ENCODE measurements at places on chromosomes 12 and 14. TPM values are rescaled to one million over a fixed set of nuclear protein-coding genes. Genes with fewer than 3 reads are reported as not detected.

DNA sequence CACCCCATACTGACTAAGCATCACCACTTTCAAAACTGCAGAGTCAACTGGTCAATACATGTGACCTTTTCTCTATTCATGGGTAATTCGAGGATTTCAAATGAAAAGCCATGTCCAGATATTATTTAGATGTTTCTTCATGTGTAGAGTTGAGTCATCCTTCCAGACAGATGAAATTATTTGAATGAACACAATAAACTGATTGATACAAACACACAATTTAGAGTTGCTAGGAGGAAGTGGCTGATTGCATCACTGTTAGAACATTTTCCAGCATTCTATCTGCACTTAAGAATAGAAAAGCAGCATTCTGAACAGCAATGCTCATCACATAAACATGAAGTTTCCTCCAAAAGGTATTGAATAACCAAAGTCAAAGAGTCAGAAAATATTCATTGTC is 273.5 kb upstream of the SOX5 start:
- no peak overlapping the region for H3K4me3 ChIP-seq
- H3K27me3 ChIP-seq = no peaks in the 10 kb centered on the region
- no peaks in the 10 kb centered on the region for H3K4me1 ChIP-seq
- no peak for DNase-seq

GRCh38 chr14:28766469-28766955 is at the start of gene FOXG1:
TSS of gene FOXG1 (plus strand) at chr14:28766787. CDS start at chr14:28767280, 493 bp downstream.
- H3K36me3 ChIP-seq = no peaks in the 10 kb centered on the region
- no peak within 1 kb of the TSS for H3K4me3 ChIP-seq
- DNase-seq = no peak
- no peak within 1 kb of the TSS for H3K27ac ChIP-seq
- no peaks in the 10 kb centered on the region for H3K4me1 ChIP-seq

DNA sequence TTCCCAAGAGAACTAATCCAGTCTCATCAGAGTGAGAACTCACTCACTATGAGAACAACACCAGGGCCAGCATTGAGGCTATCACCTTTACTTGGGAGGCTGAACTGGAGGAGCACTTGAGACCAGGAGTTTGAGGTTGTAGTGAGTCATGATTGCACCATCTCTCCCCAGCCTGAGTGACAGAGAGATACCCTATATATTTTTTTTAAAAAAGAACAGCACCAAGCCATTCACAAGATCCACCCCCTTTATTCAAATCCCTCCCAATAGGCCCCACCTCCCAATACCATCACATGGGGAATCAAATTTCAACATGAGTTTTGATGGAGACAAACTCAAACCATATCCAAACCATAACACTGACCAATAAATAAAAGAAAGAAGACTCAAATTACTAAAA is 3.7 kb upstream of the TMX1 start:
- DNase-seq = no peak
- no peaks in the 10 kb centered on the region for H3K27me3 ChIP-seq
- H3K36me3 ChIP-seq = no peaks in the 10 kb centered on the region
- no peak overlapping the region for H3K27ac ChIP-seq
- no peak overlapping the region for H3K4me3 ChIP-seq

DNA sequence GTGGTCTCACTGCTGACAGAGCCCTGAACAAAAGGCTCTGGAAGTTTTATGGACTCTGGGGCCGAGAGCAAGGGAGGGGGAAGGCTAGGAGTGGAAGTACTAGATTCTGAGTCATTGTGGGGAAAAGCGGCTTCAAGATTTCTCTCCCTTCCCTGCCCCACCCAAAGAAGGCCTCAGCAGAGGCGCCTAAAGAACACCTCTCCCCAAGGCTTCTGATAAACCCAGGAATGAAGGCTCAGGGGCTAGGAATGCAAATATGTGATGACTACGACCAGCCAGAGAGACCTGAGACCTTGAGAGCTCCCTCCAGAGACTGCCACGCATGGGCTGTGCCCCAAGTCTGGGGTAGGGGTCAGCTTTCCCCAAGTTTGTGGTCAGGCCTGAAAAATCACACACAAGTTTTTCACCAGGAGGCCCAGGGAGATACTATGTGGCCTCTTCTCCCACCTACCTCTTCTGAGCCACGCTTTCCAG is 130.7 kb upstream of the HIF1A start:
- peaks cover 66% of the 10 kb centered on the region for H3K4me1 ChIP-seq
- H3K27ac ChIP-seq = no peak overlapping the region
- H3K4me3 ChIP-seq = no peak overlapping the region
- H3K36me3 ChIP-seq = no peaks in the 10 kb centered on the region
- H3K27me3 ChIP-seq = no peaks in the 10 kb centered on the region
- no peak for DNase-seq

DNA sequence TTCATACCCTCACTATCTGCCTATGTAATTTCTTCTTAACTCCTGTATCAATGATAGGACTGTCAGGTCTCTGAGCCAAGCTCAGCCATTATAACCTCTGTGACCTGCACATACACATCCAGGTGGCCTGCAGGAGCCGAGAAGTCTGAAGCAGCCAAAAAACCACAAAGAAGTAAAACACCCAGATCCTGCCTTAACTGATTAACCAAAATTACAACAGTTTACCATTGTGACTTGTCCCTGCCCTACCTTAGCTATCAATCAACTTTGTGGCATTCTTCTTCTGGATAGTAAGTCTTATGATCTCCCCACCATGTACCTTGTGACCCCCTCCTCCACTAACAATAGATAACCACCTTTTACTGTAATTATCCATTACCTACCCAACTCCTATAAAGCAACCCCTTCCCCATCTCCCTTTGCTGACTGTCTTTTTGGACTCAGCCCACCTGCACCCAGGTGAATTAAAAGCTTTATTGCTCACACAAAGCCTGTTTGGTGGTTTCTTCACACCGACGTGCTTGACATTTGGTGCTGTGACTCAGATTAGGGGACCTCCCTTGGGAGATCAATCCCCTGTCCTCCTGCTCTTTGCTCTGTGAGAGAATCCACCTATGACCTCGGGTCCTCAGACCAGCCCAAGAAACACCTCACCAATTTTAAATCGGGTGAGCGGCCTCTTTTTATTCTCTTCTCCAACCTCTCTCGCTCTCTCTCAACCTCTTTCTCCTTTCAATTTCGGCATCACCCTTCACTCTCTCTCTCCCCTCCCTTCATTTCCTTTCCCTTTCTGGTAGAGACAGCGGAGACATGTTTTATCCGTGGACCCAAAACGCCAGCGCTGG is 11.5 kb upstream of the LGMN start:
- H3K36me3 ChIP-seq = no peaks in the 10 kb centered on the region
- DNase-seq = no peak
- H3K27me3 ChIP-seq = no peaks in the 10 kb centered on the region
- H3K4me1 ChIP-seq = no peaks in the 10 kb centered on the region

DNA sequence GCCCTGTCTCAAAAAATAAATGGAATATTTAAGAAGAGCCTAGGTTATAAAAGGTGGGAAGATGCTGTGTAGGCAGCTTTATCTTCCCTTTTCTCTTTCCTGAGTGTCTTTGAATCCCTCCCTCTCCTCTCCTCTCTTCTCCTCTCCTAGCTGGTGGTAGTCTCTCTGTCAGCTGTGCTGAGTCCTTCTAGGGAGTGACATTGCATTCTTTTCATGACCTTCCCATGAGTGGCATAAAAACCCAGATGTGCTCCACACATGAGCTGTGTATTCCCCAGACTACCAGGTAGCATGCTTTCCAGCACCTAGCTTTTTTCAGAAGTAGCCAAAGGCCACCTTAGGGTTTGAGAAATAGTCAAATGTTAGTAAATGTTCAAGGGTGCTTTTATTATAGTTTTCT is 23.6 kb downstream of the SAMD4A start:
- no peak overlapping the region for H3K27ac ChIP-seq
- DNase-seq = no peak
- no peak overlapping the region for H3K4me3 ChIP-seq
- no peaks in the 10 kb centered on the region for H3K4me1 ChIP-seq

DNA sequence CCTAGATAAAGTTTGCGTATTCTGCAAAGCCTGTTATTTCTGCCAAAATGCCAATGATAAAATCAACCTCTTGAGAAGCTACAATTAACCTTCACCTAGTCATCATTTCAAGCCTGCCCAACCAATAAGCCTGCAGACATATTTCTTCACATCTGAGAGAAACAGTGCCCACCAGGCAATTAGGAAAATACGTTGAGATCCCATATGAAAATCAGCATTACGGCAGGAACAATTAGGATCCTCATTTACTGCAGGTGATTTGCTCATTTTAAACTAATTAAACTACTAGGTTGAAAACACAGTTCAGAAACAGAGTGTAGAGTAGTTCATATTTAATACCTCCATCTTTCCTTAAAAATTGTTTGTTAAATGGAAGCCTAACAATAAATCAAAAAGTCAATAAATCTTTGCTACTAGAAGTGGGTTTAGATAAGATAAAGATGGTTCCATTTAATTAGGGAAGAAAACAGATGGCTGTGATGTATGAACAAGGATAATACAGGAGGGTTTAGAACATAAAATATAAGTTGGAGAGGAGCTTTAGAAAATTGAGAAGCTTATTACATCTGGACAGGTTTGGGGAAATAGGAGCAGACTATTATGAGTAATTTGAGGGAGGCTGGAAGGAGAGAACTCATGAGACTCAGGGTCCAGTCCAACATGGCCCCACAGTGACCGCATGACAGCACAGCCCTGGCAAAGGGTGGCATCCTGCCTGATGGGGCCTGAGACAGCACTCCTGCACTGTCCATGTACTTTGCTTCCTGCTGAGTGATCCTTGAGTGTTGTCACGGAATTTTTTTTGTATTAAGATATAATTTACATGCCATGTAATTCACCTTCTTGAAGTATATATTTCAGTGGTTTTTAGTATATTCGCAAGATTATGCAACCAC is 26.9 kb upstream of the PYGL start:
- no peak overlapping the region for H3K4me3 ChIP-seq
- H3K36me3 ChIP-seq = no peaks in the 10 kb centered on the region
- no peak for DNase-seq
- H3K27ac ChIP-seq = no peak overlapping the region

- H3K36me3 ChIP-seq = no peaks in the 10 kb centered on the region
- no peaks in the 10 kb centered on the region for H3K27me3 ChIP-seq
- H3K4me1 ChIP-seq = no peaks in the 10 kb centered on the region
- no peak overlapping the region for H3K27ac ChIP-seq
Observed at GRCh38 chr14:100588671-100589070, 1.5 kb upstream of the BEGAIN start.

DNA sequence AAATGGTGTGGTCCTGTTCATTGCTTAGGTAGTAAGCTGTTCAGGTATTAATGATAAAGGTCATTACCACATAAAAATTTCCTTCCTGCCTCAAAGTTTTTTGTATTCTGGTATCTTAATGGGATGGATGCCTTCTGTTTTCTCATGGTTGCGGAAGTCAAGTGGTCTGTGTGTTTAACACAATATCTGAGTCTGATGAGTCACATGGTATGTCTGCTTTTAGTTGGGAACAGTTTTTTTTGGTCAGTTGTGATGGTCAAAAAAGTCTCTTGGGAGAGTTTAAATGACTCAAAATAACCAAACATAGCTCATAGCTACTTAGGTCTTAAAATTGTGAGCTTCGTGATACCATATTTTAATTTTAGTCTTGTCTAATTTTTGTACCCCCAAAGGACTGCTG is 40.7 kb downstream of the STK38L start:
- DNase-seq = no peak
- H3K27me3 ChIP-seq = no peaks in the 10 kb centered on the region
- no peaks in the 10 kb centered on the region for H3K36me3 ChIP-seq
- H3K4me3 ChIP-seq = no peak overlapping the region
- H3K27ac ChIP-seq = peak overlapping the region; percentile 15

DNA sequence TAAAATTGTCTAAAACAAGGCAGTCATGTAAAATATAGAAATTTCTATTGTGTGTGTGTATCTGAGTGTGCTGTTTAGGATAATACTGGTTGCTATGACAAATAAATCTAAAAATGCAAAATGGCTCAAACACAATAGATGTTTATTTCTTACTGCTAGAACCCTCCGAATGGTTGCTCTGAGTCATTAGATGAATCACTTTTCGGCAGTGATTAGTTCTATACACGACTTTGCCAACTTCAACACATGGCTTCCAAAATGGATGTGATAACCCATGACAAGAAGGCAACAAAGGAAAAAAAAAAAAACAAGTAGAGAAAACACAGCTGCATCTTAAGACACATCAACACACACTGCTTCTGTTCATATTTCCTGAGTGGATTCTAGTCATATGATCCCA is 729.2 kb downstream of the AACS start:
- no peaks in the 10 kb centered on the region for H3K27me3 ChIP-seq
- H3K4me1 ChIP-seq = no peaks in the 10 kb centered on the region
- H3K27ac ChIP-seq = no peak overlapping the region
- no peak for DNase-seq
- H3K36me3 ChIP-seq = no peaks in the 10 kb centered on the region

- H3K4me1 ChIP-seq = no peaks in the 10 kb centered on the region
- no peaks in the 10 kb centered on the region for H3K27me3 ChIP-seq
- no peak overlapping the region for H3K27ac ChIP-seq
- H3K36me3 ChIP-seq = no peaks in the 10 kb centered on the region
- no peak overlapping the region for H3K4me3 ChIP-seq
Observed at GRCh38 chr12:123024819-123025391, 44.4 kb downstream of the ARL6IP4 start.

- no peaks in the 10 kb centered on the region for H3K4me1 ChIP-seq
- H3K4me3 ChIP-seq = no peak overlapping the region
- no peaks in the 10 kb centered on the region for H3K27me3 ChIP-seq
- no peaks in the 10 kb centered on the region for H3K36me3 ChIP-seq
- DNase-seq = no peak
- no peak overlapping the region for H3K27ac ChIP-seq
Observed at GRCh38 chr14:80615831-80616230, 325.7 kb downstream of the CEP128 start.

- DNase-seq = peak; percentile 87
- H3K4me3 ChIP-seq = no peak overlapping the region
- H3K27me3 ChIP-seq = no peaks in the 10 kb centered on the region
Observed at GRCh38 chr14:61537563-61538463, 157.5 kb upstream of the HIF1A start.

GRCh38 chr12:107760207-107760808 is 629 bp downstream of the PRDM4 start:
- peak overlapping the region; percentile 57 for H3K27ac ChIP-seq
- H3K4me1 ChIP-seq = peaks cover 6% of the 10 kb centered on the region
- peak overlapping the region; percentile 66 for H3K4me3 ChIP-seq
- peak; percentile 38 for DNase-seq
- H3K27me3 ChIP-seq = no peaks in the 10 kb centered on the region

Gene GPR162
- 8.8 TPM for polyA plus RNA-seq

Gene CDKN3
- polyA plus RNA-seq = 0.61 TPM

Gene MGST1
- polyA plus RNA-seq = 37.7 TPM

Gene TCL1A
- polyA plus RNA-seq = not detected

Gene C12orf54
- polyA plus RNA-seq = 0.61 TPM

Gene CAPZA3
- polyA plus RNA-seq = 1.2 TPM

Gene KLRC2
- not detected for polyA plus RNA-seq

Gene RNU4-1
- not detected for polyA plus RNA-seq

Measured in pancreas (tissue), 10 donors.